HFF-Myc (cell line): ENCODE measurements at places on chromosomes 3 and 15.
A peak's percentile ranks its signal among the peaks of the same experiment; 100 is the strongest.

DNA sequence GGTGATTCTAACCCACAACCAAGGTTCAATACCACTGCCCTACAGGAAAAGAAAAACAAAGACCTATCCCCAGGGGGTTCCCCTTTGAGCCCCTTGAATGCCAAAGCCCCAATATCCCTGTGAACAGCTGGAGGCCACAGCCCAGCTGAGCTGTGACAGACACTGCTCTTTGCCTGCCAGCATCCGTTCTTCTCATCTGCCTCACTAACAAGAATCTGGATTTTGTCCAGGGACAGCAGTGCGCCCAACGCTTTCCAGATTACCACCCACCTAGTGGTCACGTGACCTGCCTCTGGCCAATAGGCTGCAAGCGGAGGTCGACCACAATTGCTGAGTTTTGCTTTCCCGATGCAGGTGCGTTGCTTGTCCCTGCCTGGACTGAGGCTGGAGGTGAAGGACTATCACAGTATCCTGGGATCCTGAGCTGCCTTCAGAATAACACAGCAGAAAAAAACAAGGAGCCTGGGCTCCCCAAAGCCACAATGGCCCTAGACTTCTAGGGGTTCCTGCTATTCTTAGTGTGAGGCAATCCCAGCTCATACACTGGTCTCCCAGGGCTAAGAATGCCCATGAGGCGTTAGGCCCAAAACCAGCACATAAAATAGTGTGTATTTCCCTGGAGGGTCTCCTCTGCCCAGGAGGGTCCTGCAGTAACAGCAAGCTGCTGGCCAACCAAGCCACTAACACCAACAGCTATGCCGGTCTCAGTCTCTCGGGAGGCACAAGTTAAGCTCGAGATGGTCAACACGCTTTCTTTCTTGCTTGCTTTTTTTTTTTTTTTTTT lies 13.8 kb downstream of the BDH1 start:
- DNase-seq: peak; percentile 46

- DNase-seq: no peak
These were observed 151.7 kb downstream of the NR1D2 start for GRCh38 chr3:24096695-24097290.

DNA sequence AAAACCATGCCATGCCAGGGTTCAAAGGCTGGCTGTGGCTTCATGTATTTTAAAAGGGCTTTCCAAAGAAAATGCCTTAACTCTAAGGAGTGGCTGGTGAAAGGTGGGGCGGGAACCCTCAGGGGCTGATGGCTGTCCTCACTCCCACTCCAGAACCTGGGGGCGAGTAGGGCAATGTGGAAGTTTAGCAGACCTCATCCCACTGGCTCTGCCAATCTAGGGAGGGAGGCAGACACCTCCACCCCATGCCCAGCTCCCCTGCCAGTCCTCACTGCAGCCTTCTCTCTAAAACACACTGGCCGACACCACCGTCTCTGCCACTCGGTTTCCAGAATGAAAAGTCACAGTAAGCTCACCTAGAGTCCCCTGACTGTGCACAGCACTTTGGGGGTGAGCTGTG lies 99.5 kb downstream of the TMEM266 start:
- DNase-seq: no peak

- no peak for DNase-seq
These were observed 274.9 kb upstream of the ZPLD1 start for GRCh38 chr3:102159810-102160451.

DNA sequence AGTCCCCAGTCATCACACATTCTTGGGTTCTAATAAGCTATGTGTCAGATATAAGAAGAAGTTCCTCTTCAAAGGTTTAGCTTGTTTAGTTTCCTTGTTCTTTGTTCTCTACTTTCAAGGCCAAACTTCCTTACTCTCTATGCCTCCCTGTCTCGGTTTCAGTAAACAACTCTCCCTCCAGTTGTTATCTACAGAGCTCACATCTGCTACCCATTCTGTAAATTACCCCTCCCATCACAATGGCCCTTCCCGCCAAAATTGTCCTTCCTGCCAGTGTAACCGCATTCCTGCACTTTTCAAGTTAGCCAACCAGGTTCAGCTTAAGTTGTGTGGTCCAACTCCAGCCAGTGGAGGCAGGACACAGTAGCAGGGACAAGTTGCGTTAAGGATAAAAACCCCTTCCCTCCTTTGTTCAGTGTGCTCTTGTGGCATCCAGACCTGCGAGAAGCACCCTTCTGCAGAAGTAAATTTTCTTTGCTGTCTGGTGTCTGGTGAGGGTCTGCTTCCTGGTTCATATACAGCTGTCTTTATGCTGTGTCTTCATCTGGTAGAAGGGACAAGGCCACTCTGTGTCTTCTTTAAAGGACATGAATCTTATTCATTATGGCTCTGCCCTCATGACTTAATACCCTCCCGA lies 342.1 kb upstream of the GRM7 start:
- DNase-seq: no peak

DNA sequence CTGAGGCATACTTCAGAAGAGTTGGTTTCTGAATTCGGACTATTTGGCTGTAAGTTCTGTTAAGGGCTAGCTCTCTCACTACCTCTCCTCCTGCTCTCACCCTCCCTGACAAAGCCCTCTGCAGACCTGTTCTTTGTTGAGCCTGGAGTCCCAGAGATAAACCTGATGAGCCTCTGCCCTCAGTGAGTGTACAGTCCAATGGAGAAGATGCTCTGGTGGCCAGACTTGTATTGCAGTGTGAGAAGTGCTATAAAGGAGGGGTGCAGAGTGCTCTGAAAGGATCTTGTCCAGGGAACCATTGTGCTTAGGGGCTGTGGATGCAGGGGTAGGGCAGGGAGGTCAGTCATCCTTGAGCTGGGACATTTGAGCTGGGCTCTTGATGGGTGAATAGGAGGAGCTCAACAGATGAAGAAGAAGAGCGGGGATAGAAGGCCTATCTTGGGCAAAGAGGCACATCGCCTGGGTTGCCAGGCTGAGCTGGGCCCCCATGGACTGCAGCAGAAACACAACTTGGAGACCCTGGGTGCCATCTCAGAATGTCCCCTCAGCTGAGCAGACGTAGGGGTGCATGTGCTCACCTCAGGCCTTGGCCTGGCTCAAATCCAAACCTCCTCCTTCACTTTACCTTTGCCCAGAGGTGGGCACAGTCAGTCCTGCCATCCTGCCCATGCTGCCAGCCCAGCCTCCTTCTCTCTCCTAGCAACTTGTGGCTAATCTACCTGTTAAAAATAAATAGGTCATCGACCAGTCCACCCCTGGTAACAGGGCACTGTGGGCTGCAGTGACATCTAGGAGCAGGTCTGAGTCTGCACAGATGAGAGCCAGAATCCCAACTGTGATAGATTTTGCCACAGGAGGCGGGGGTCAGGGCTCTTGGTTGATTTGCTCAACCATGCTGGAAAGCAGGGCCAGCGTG lies 3.3 kb downstream of the CAND2 start:
- no peak for DNase-seq

DNA sequence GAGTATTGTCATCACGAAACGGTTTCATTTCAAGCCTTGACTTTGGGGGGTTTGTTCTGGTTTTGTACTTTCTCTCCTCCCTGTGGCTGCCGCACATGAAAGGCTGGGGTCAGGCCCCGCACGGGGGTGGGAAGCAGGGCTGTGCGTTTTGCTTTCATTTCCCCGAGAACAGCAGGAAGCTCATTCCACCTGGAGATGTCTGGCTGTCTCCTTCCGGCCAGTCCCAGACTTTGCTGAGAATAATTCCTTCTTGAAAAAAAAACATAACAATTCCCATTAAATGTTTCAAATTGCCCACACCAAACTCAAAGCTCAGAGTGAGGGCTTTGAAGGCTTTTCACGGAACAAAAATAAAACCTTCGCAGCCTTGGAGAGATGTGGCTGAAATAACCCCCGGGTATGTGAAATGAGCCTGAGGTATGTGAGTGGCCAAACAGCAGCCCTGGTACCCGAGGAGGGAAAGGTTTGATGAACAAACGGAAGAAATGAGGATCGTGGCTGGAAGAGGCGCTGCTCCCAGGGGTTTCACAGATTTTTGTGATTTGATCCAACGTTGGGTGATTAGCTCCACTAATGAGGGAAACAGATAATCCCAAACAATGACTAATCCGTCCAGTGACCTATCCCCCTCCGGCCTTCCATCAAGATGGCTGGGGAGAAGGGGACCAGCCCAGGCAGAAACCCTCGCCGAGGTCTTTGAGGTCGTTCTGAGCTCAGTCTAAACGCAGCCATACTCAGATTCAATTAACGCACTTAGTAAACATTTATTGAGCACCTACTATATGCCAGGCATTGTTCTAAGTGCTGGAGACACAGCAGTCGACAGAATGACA lies 126.9 kb upstream of the MEF2A start:
- DNase-seq: no peak

DNA sequence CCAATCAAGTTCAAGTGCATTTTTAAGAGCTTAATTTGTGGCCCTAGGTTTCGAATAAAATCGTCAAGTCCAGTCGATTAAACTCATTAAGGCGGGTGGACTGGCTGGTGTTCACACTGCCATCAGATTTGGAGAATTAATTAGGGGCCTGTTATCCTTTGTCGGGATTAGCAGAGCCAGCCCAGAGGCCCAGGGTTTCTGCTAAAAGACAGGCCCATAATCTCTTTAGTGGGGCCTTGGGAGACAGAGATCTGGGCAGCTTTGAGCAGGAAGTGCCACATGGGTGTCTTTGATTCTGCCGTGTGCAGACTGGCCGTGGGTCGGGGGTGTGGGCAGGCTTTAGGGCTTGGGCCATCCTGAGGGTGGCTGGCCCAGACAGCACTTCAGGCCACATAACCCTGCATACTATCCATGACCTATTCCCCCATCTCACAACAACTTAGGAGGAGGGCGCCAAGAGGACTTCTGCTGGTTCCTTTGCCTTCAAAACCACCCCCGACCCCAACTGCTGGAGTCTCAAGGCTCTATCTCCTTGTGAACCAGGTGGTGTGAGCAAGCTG lies 94.7 kb downstream of the PLXNA1 start:
- no peak for DNase-seq

DNA sequence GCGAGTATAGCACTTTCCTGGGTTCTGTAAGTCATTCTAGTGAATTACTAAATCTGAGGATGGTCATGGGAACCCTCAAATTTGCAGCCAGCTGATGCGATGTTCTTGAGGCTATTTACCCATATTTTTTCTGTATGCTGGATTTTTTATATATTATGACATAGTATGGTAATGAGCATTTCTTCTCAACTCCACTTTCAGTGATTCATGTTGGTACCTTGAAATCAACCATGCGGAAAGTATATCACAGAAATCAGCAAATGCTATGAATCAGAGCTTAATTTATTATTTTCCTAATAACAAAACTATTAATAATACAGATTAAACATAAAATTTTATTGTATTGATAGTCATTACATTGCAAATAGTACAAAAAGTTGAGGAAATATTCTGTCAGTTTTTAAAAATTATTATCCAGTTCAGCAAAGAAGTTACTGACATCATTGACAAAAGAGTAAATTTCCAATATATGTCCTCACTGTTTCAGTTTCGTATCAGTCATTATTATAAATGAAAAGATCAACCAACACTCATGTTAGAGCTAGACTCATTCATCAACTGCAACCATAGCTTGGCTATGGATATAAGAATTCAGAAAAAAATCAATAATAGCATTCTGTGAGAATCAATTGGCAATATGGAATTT lies 164.3 kb upstream of the SETMAR start:
- no peak for DNase-seq

DNA sequence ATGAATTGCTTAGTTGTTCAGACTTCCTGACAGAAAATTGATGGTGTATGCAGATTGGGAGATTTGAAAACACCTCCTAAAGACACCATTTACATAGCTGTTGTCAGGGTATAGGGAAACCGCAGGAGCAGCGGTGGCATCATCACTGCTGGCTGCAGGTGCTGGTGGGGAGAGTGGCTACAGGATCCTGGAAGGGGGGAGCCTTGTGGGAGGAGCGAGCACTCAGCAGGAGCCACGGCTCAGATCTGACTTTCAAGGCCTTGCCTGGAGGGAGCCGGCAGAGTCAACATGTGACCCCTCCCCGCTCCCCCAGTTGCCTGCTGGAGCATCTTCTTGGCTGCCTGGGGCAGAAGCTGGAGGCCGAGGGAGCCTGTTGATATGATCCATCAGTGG lies 26.1 kb downstream of the EDEM1 start:
- no peak for DNase-seq

DNA sequence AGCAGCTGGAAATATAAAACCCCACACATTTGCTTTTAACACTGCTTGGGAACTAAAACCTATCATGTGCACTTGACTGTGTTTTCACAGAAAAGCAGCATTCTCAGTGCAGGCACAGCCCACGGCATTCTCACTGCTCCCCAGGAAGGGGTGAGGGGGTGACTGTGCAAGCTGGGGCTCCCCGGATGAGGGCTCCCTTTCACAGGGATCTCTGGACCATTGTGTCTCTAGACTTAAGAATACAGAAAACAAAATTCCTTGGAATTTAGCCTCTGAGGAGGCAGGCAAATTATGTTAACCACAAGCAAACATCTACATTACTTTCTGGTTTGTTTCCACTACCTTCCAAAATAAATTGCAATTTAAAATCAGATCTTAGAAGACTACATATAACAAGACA lies 100.3 kb downstream of the FSIP1 start:
- DNase-seq: no peak

DNA sequence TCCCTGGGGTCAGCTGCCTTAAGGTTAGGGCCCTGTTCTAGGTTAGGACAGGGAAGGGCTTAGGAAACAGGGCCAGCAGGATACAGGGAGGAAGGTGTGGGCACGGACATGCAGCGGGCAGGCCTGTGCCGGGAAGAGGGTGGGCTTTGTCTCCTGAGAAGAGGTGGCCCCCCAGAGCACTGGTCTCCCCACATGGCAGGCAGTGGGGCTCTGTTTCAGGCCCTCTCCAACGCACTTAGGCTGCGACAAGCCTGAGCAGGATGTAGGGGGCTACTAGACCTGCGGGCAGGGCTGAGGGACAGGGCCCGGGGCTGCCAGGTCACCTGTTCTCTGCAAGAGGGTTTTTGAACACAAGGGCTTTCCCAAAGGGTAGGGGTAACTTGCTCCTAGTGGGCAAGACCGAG lies 33.5 kb downstream of the KLF13 start:
- DNase-seq: no peak

GRCh38 chr15:74365598-74366445 lies 1.6 kb downstream of the CYP11A1 start:
- no peak for DNase-seq

- DNase-seq: peak; percentile 59
These were observed 154.6 kb downstream of the POLR2M start for GRCh38 chr15:57861034-57861638.

GRCh38 chr15:73704869-73705645 lies 20.9 kb downstream of the CD276 start:
- DNase-seq: no peak

GRCh38 chr3:9135930-9136525 lies 113.4 kb downstream of the SRGAP3 start:
- no peak for DNase-seq

- no peak for DNase-seq
These were observed 9.9 kb downstream of the ATRIP start for GRCh38 chr3:48456456-48456855.

DNA sequence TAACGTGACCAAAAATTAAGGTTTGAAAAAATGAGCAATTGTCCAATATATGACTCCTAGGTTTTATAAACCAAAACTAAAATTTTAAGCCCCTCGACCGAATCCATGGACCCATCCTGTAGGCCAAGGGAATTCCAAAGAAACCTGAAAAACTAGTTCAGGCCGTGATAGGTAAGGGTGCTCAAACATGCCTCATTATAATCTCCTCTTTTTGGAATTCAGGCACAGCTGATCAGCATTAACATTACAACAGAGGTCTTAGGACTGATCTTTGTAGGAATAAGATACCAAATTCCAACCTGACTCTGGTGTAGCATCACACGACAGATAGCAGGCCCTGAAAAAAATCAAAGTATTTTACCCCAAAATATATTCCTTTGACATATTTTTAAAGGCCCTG lies 155.7 kb downstream of the NEK10 start:
- no peak for DNase-seq
